ENCODE measurements at places on chromosomes 16 and 17.

DNA sequence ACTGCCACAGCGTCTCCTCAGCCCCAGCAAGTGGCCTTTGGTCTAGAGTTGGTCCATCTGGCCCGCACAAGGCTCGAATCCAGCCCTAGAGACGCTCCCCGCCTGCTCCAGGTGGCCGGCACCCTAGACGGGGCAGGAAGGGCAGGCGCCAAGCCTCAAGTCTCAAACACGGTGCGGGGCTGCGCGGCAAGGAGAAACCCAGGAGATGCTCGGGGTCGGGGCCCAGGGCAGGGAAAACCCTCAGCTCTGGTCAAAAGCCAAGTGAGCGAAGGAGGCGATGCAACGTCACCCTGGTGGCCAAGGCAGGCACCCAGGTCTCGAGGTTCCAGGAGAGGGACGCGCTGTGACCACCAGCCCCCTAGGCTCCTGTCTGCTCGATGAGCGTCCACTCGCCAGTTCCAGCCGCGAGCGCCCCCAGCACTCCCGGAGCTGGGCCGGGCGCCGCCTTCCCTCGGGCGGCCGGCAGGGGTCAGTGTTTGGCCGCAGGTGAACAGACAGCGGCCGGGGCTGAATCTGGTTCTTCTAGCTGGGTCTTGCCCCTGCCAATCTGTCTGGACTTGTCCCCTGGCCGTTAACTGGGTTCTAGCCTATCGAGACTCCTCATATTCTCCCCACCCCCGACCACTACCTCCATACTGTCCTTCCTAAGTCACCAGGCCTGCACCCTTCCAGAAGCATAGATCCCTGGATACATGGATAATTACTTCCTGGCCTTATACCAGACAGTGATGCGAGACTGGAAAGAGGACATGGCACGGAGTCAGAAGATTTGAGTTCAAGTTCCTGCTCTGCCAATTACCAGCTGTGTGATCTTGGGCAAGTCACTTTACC, 44.0 kb downstream of the PRAC1 start:
- DNase-seq, result peak; percentile 69

DNA sequence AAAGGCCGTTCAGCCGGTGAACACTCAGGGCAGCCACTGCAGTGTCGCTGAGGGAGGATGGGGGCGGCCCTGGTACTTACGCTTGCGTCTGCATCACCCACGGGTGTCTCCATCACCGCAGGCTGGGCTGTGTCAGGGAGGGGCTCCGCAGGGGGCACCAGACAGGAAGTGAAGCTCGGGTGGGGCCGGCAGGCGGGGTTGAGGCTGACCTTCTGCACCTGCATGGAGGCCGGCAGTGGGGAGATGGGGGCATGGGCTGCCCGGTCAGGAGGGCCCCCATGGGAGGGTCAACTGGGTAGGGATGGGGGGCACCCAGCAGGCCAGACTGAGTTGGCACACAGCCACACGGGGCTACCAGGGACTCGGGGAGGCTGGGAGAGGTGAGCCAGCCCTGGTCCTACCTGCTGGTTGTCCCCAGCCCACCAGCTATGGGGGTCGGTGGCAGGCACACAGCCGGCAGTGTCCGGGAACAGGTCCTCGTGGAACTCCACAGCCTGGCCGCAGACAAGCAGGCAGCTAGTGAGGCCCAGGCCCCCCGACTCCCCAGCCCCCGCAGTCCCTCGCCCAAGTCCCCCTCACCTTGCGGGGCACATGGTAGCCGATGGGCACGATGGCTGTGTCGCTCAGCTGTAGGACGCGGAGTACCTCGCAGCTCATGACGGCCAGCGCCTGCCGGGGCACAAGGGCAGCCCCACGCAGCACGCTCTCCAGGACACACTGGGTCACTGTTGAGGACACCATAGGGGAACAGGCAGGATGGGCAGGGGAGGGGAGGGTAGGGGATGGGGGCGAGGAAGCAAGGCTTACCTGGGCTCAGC, 7.2 kb upstream of the VASN start:
- DNase-seq, result no peak

DNA sequence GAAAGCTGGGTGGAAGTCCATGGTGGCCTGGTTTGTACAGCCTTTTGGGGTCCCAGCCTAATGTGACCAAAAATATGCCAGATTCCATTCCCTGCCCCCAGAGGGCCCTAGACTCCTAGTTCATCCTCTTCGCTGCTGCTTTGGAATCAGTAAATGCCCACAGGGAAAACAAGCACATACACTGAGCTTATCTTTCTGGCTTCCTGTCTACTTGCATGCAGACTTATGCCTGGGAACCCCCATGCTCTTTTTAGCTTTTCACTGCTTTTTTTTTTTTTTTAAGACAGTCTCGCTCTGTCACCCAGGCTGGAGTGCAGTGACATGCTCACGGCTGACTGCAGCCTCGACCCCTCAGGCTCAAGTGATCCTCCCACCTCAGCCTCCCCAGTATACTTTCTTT, 6.2 kb upstream of the CD300LG start:
- no peak for DNase-seq

- DNase-seq, result no peak
Observed at GRCh38 chr17:40791787-40792436, 7.8 kb downstream of the KRT28 start.

DNA sequence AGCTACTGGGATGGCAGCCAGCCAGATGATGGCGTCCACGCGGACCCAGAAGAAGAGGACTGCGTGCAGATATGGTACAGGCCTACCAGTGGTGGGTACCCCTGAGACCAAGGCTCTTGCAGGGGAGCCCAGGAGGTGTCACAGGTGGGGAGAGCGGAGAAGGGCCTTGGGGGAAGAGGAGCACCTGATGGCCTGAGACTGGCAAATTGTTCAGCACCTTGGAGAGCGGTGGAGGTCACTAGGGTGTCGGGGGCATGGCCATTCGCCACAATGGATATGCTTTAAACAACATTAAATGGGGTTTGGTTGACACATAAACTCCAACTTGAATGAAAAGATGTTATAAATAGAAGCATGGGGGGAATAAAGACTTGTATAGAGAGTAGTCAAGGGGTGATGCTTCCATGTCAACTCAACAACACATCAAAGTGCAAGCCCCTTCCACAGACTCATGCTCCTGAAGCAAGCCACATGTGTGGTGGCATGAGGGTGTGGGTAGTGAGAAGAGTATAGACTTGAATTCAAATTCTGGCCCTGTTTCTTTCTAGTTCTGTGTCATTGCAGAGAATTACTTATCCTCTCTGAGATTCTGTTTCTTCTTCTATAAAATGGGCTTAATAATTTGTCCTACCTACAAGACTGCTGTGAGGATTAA, 22.2 kb downstream of the CLEC19A start:
- DNase-seq, result no peak

GRCh38 chr17:58577696-58578095, 63.3 kb upstream of the MTMR4 start:
- DNase-seq, result peak; percentile 42

DNA sequence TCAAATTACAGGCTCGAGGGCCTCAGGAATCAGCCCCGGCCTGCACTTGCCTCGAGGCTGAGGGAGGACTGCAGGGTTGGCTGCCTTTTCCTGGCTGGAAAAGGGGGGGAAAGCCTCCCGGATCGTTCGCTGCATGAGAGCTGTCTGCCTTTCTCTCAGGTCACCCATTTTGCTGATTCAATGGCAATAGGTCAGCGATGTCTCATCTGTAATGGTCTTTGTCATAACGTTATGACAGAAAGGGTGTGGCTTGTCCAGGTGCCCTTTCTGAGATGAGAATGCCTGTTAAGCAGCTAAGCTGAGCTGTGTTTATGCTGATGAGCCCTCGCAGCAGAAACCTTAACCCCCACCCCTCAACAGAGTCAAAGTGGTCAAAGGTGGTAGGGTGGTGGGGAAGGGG, 81.8 kb downstream of the AKAP1 start:
- no peak for DNase-seq

DNA sequence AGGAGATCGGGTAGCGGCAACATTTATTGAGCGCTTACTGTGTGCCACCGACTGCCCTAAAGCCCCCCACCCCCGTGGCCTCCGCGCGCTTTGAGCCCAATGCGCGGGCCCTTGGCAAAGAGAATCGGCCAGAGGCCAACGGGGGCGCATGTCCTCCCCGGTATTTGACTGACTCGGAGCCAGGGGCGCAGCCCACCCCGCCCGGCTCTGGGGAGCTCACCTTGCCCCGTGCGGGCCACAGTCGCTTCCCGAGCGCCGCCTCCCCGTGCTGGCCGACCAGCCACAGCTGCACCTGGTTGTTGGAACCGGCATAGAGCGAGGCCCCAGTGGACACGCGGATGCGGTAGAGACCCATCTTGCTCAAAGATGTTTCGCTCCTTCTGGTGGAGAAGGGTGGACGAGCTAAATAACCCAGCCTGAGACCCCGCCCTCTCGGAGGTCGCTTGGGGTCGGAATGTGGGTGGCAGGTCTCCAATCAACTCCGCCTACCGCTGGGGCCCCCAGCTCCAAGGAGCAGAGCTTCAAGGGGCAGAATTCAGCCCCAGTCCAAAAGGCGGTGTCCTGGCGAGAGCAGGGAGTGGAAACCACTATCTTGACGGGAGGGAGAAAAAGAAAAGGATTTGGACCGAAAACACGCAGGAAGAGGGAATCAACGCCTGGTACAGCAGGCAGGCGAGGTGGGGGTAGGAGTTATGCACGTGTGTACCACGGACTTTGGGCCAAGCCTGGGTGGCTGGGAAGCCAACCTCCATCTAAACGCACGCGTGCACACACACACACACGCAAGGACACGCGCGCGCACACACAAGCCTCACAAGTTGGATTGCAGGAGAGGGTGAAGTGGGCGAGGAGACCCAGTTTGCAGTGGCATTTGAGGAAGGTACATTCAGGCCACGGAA, at the start of gene ALOX15:
Gene ALOX15 (minus strand): TSS at position 382 of the 899 bp plus-strand sequence. CDS start 27 bp downstream, at position 355.
- no peak for DNase-seq

DNA sequence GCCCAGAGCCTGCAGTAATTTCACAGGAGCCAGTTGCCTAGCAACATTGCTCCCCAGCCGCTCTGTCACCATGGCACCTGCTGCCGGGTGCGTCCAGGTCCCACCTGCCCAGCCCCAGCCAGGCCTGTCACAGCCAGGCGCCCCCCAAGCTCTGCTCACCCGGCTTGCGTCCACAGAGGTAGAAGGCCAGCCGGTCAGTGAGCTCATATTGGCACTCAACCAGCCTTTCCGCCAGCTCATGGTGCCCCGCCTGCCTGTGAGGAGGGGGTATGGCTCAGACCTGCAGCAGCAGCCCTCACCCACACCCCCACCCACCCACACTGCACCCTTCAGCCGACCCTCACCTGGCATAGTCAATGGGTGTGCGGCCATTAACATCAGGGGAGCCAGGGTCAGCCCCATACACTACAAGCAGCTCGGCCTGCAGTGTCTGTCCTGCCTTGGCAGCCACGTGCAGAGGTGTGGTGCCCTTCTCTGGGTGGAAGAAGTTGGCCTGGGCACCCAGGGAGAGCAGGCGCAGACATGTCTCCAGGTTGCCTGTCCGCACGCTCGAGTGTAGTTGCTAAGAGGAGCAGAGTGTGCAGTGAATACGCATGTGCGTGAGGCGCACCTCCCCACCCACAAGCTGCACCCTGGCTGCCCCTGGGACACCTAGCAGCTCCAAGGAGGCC, 7.7 kb downstream of the GIT1 start:
- no peak for DNase-seq

- DNase-seq, result no peak
Observed at GRCh38 chr17:74943808-74944522, 8.3 kb downstream of the OTOP3 start.

DNA sequence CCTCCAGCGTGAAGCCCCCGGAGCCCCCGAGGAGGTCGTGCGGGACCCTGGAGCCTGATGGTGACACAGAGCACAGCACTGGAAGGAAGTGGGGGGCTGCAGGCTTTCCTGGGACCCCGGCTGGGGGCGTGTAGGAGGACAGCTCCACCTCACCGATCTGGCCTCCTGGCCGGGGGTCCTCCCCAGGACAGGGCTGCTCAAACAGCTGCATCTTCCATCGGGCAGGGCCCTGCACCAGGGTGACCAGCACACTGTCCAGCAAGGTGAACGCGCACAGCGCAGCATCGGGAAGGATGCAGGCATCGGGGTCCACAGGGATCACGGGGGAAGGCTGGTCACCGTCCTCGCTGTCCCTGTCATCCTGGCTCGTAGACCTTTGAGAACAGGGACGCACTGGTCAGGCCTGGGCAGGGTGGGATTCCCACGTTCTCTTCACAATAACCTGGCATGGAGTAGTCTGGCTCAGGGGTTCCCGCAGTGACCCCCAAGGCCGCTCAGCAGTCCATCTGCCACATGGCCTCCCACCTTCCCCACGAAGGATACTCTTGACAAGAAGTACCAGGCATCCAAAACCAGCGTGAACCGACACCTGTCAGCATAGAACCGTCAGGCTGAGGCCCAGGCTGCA, 1.2 kb downstream of the FAAP100 start:
- DNase-seq, result no peak

DNA sequence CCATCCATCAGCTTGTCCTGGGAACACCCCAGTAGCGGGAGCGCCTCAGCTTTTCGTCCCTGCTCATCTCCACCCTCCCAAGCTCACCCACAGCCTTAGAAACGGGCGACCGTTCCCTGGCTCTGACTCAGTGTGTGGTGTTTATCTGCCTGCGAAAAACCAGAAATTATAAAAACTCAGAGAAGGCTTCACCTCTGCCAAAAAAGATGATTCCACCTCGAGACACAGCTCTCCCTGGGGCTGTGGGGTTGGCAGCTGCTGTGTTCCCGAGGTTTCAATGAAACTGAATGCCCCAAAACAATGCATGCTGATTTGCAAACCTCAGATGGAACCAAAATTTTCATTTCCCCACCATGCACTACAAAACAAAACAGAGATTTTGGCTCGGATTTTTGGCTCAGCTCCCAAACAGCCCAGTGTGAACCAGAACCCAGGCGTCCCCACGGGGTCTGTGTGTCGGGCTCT, 62.4 kb upstream of the MED9 start:
- DNase-seq, result no peak

DNA sequence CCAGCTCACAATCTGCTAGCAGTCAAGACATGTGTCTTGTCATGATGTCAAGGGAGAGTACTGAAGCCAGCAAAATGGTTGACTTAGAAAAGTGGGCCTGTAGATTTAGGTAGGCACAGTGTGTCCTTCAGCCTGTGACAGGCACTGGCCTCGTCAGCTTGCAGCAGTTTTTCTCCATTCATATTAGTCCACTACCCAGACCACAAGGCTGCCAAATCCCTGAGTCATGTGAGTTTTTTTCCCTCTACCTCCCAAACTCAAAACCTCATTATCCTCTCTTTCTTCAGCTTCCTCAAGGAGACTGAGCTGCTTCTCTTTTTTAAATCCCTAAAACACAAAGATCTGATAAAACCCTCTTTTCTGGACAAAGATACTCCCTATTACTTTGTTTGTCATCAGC, 102.6 kb upstream of the HS3ST3A1 start:
- no peak for DNase-seq

DNA sequence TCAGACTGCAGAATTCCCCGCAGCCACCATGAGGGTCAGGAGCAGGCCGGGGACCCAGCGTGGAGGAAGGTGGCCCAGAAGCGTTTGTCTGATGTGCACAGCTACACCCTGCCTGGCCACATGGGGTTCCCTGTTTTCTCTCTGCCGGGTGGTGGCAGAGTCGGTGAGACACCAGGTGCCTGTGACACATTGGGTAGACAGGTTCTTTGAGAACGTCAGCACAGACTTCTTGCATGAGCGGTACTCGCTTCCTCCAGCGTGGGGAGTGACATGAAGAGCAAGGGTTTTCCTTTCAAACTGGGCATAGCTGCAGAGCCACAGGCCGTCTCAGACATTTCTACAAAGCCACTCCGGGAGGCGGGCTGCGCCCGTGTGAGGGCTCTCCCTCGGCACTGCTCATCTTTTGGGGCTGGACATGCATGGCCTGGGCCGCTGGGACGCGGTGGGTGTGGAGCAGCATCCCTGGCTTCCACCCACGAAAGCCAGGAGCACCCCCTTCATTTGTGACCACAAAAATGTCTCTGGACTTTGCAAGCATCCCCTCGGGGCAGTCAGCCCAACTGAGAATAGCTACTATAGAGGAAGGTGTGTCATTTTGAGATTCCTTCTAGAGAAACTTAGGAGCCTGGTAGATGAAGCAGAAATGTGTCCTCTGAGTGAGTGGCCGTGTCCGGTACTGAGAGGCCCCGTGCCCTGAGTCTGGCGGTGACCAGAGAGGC, 26.0 kb downstream of the NME3 start:
- no peak for DNase-seq

Measured in activated CD4-positive, alpha-beta T cell treated with anti-CD3 and anti-CD28 coated beads, Interleukin-2, amount 50 U/mL, for 1 hour (primary cell).